HS-27A (cell line): ENCODE measurements at places on chromosomes 3 and 15.

GRCh38 chr15:55230051-55230670 lies 33.4 kb upstream of the RSL24D1 start:
- DNase-seq = no peak

GRCh38 chr3:4680227-4680691 lies 187.1 kb downstream of the ITPR1 start:
- DNase-seq = no peak

DNA sequence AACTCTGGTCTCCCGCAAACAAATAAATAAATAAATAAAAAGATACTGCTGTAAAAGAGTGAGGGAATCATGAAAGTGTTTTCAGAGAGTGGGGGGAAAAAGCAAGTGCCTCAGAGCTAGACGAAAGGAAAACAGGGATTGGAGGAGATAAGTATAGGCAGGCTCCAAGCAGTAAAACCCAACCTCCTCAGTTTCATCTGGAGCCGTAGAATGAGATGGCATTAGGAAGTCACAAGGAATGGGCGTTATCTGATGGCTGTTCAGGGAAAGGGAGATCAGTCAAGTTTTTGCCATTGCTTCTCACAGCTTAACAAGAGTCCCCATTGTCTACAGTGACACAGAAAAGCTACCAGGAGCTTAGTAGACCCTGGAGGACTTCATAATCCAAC lies 451.5 kb upstream of the PPP2R3A start:
- no peak for DNase-seq

DNA sequence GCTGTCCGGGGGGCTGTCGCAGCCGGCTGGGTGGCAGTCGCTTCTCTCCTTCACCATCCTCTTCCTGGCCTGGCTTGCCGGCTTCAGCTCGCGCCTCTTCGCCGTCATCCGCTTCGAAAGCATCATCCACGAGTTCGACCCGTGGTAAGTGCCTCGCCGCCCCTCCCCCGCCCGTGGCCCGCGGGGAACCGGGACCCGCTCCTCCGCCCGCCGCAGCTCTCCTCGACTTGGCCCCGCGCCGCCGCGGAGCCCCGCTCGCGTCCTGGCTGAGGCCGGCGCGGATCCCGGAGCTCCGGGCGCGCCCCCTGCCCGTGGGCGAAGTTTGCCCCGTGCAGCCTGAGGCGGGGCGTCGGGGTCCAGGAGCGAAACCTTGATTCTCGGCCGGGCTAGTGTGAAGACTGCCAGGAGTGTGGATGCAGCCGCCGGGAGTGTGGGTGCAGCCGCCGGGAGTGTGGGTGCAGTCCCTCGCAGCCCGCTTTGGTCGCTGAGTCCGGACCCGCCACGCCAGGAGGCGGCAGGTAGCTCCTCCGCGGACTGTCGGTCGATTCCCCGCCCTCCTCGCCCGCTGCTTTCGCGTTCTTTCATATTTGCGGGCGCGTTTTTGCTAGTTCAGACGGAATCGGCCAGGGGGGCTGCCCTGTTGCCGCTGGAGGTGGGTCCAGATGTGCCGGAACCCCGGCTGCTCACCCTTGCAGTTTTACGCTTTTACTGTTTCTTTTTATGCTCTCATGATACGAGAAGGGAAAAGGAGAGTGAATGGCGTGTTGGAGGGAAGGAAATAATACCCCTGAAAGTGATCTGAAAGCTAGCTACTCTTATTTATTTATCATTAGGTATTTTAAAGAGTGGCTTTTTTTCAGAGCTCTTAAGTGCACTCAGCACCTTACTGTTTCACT lies 692 bp downstream of the STT3B start:
- no peak for DNase-seq

GRCh38 chr3:112053229-112053628 lies 18.7 kb downstream of the TMPRSS7 start:
- no peak for DNase-seq

DNA sequence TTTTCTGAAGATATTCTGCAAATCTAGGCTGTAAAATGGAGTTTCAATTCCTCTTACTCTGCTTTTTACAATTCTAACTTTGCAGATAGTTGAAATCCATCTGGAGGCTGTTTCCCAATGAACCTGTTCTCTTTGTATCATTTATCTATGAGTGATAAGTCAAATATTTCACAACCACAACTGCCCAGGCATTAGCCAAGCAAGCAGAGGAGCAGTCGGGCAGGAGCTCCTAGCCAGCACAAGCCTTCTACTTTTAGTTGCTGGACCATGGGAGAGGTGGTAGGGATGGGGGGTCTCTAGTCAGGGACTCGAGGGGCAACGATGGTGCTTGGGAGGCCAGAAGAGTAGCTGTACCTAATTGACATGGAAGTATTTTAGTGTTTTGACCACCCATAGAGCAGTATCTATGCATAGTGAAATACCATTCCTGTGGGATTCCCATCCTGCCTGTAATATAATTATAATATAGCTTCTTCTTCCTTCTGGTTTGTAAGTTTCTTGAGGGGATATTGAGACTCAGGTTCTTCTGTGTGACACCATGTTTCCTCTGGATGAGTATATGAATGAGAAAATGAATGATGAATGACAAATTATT lies 353.5 kb upstream of the IL12A start:
- no peak for DNase-seq

DNA sequence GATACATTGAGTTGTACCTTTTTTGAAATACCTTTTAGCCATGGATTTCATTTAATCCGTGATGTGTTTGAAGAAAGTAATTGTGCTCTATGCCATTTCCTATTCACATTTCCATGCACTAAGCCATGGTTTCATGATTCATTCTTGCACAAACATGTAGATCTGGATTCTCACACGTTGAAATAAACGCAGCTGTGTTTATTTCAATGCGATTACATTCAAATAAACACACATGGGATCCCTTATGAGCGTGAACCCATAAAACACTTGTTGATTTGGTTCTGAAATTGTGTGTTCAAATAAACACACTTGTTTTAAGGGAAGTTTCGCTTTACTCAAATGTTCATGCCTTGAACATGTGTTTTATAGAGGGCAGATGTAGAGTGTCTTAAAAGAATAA lies 39.2 kb downstream of the BBX start:
- no peak for DNase-seq

DNA sequence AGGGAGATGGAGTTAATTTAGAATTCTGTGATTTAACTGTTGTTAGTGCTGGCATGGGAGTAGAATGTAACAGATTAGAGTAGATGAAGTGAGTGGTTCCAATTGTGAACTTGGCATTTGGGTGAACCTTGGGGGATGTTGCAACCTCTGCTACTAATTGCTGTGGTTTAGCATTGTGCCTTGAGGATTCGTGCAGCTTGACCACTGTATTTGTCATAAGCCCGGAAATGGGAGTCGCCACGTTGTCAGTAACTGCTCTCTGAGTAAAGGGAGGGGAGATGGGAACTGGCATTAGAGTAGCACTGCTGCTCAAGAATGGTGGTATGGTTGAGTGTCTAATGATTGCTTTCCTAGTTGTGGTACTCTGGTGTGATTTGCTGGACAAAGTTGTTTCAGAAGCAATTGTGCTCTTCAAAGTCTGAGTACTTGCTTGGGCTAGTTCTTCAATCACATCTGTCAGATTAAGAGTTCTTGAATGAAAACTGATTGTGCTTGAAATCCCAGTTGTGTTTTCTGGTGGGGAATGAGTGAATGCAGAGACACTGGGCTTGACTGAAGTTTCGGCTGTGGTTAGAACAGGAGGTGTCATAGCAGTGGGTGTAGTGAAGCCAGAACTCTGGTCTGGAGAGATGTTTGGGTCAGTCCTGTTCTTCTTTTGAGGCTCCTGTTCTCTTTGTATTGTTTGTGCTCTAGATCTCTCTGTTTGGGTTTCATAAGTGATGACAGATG lies 15.4 kb downstream of the IGSF10 start:
- DNase-seq = no peak

- DNase-seq = peak; percentile 40
These were observed 72.2 kb downstream of the TOP2B start for GRCh38 chr3:25592510-25592968.

DNA sequence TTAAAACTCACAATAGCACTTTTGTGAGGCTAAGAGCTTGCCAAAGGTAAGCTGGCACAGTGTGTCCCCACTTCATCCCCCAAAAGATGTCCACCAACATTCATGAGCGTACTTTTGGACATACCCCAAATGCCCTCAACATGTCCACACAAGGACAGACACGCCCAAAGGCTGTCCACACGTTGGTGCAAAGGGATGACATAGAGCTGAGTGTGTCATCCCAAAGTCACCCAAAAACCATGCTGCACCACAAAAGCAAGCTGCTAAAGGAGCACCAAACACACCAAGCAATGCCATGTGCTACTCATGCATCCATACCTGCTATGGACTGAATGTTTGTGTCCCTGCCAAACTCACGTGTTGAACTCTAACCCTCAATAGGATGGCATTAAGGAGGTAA lies 57.9 kb downstream of the KLF13 start:
- DNase-seq = no peak

GRCh38 chr3:195187609-195188425 lies 83.1 kb downstream of the XXYLT1 start:
- no peak for DNase-seq

- no peak for DNase-seq
These were observed 52.8 kb downstream of the SOX2 start for GRCh38 chr3:181764544-181764943.

DNA sequence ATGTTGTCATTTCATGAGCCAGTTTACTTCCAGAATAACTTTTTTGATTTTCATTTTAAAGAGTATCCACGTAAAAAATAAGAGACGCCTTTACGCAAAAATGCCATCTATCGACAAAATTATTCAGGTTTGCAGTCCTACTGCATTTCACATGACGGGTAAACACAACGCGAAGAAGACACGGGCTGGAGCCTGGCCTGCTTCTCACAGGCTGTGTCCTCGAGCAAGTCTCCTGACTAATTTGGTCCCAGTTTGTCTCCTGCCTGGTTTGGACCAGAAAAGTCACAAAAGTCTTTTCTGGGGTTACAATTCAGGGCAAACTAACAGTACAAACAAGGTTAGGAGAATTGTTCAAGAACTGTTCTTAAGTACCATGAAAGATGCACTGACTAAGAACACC lies 51.7 kb downstream of the CHSY1 start:
- no peak for DNase-seq
